ENCODE measurements at places on chromosomes 3 and 15.

- DNase-seq: no peak
These were observed 429.6 kb downstream of the LPP start for GRCh38 chr3:188583341-188584161.

DNA sequence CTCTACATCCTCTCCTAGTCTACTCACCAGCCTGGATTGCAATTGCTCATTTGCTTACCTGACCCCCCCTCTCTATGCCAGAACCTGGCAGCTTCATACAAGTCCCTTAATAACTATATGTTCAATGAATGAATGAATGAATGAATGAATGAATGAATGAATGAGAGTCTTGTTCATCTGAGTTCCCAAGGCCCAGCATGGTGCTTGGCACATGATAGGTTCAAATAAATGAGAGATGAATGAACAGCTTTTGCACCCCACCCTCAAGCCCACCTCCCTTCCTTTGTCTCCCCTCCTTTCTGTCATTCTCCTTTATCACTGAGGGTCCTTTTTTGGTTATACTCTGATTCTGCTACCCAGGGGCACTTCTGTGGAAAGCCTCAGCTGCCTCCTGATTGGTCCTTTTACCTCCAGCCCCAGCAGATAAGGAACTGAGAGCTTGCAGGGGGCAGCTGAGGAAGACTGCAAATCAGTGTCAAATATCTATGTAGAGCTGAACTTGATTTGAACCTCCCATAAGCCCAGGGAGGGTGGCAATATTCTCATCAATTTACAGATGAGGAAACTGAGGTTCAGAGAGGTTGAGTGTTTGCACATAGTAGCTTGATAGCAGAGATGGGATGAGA, 54.1 kb upstream of the CHRNB4 start:
- DNase-seq: no peak

GRCh38 chr15:69983696-69984265, 113.9 kb downstream of the TLE3 start:
- DNase-seq: no peak

- no peak for DNase-seq
These were observed 274.7 kb downstream of the TUSC7 start for GRCh38 chr3:116984301-116984700.

- no peak for DNase-seq
These were observed 5.7 kb downstream of the NCEH1 start for GRCh38 chr3:172705170-172705569.

DNA sequence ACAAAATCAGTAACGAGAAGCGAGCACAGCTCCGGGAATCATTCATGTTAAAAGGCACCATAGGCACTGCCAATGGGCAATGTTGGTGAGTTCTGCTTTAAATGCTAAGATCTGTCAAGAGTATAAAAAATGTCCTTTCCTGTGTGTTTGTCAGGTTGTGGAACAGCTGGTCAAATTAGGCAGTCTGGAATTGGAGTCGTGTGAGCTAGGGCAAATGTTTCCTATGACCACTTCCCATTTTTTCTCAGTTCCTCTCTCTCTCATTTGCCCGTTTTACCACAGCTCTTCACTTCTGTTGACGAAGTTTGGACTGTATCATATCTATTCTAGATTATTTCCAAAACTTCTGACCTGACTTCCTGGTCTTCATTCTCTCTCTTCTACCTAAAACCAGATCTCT, 60.8 kb upstream of the GOLIM4 start:
- no peak for DNase-seq

- no peak for DNase-seq
These were observed 1050.8 kb downstream of the DIPK2A start for GRCh38 chr3:145022447-145022846.

DNA sequence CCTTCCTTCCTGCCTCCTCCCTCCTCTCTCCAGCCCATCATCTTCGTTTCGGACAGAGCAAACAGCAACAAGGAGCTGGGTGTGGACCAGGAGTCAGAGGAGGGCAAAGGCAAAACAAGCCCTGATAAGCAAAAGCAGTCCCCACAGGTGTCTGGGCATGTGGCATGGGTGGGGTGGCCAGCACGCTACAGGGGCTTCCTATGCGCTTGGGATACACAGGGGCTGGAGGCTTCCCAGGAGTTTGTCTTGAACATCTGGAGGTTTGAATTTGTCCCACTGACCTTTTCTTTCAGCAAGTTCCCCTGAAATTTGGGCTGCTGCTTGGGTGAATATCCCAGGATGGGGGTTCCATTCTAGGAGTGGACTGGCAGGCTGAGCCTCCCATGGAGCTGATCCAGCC, 48.9 kb downstream of the CAPN3 start:
- DNase-seq: no peak

DNA sequence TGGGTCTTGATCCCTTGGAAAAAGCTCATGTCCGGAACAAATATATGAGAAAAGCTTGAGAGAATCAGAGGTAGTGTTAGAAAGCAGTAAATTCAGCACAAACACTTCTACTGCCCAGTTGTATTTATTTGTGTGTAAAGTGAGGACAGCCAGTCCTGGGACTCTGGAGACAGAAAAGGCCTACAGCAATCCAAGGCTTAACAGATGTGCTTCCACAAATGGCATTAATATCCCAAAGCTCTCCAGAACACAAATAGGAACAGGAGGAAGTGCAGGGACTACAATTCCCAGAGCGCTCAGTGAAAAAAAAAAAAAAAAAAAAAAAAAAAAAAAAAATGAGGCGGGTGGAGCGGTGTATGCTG, 390 bp upstream of the AP2M1 start:
- no peak for DNase-seq

- no peak for DNase-seq
These were observed 15.0 kb upstream of the THUMPD3 start for GRCh38 chr3:9347887-9348286.

DNA sequence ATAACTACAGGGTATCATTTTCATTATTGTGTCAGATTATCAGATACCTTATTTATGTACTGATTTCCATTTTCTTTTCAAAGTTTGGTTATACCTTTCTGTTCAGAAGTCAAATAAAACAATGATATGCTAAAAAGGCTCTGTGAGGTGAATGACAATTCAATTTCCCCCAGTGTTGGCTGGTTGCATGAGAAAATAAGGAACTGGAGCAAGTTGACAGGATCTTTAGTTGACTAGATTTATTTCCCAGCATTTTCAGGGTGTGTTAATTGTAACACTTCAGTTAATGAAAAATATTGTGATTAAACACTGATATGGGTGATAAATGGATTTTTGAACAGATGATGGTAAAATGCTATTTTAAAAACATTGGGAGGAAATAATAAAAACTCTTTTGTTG, 122.8 kb upstream of the FAM3D start:
- DNase-seq: no peak

GRCh38 chr3:25191673-25192072, 236.4 kb upstream of the RARB start:
- DNase-seq: no peak

DNA sequence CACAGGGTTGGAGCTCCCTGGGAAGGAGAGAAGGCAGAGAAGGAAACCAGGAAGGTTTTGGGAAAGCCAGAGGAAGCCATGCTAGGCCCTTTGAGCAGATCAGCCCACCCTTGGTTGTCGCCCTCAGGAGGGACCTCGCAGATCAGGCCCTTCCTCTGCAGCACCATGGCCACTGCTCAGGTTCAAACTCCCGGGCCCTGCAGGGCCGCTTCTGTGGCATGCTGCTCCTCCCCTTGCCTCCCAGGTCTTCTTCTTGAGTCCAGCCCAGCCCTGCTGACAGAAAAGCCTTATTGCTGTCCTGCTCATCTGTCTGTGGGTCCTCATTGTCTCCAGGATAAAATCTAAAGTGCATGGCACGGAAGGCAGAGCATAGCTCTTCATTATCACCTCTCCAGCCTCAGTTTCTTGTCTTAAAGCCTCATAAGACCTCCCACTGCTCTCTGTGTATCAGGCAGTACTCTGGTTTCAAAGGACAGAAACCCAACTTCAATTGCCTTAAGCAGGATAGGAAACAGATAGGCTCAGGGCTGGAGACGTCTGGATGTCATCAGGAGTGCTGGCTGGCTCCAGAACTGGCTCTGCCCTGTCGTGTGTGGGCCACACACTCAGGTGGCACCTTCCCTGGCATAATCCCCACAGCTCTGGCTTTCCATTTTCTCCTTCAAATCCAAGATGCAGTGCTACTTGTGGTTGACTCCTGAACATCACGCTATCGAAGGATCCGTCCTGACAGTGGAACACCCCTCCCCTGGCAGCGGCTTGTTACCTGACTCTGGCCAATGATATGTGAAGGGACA, 118.5 kb downstream of the EEFSEC start:
- DNase-seq: no peak

DNA sequence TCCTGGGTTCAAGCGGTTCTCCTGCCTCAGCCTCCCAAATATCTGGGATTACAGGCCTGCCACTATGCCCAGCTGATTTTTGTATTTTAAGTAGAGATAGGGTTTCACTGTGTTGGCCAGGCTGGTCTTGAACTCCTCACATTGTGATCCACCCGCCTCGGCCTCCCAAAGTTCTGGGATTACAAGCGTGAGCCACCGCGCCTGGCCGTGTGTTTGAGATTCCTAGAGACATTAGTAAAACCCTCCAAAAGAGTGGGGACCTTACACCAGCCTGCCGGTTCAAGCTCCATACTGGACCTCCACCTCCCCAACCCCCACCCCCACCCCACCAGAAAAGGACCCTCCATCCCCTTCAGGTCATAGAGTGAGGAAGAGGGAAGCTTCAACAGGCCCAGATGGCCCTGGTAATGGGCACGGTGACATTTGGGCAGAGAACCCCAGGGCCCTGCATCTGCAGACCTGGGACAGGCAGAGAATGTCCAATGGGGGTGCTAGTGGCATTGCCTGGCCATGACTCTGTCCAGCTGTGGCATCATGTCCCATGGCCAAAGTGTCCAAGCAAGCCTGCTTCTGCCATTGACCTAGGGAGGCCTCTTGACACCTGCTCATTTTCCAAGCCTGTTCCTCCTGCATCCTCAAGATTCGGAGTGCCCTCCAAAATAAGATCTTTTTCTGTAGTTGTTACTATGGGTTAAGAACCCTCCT, 108.9 kb upstream of the KLF13 start:
- no peak for DNase-seq

DNA sequence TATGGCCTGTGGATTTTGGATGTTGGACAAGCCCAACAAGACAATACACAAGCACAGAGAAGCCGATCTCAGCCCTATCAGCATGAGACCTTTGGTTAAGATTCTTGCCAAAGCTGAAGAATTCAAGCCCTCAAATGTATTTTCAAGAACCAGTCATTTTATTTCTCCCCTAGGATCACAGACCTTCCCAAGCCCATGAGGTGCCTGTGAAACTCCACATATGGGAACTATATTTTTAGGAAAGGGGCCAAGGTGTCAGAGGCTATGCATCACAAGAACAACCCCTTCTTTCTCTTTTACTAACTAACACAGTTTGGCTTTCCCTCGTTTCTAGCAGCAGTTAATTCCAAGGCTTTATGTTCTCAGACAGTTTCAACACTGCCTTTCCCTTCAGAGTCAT, 364.5 kb downstream of the MAGI1 start:
- no peak for DNase-seq

DNA sequence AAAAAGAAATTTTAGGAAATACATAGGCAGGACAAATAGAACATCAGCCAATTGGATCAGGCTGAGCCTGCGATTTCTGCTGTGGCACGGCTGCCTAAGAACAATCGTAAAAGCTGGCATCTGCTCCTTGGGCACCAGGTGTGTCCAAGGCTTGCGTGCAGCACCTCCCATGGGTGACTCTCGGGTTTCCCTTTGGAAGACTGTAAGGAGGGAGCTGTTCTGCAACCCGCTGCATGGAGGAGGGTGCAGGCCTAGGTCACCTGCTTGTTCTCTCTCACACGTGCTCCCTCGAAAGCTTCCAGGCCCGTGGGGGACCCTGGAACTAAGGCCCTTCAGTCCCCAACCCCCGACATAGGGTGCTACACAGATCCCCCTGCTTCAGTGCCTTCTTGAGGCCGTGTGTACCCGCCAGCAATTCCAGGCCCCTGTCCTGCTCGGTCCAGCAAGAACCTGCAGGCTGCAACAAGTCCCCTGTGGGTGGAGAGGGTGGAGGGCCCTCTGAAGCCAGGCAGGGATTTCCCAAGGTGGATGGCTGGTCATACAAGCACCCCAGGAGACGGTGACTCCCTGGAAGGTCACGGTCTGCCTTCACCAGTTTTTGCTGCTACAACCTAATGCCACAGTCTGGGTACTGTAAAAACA, 3.4 kb downstream of the GP9 start:
- no peak for DNase-seq

DNA sequence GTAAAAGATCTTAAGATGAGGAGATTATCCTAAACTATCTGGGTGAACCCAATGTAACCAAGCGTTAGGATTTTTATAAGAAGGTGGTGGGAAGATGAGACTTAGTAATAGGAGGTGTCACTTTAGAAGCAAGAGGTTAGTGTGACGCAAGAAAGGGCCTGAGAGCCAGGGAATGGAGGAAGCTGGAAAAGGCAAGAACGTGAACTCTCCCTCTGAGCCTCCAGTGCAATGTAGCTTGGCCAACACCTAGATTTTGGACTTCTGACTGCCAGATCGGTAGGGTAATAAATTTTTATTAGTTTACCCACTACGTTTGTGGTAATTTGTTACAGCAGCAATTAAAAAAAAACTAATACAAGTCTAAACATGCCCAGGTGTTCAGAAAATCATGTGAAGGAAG, 20.8 kb upstream of the CNTN6 start:
- no peak for DNase-seq

GRCh38 chr3:33855884-33856546, 57.6 kb downstream of the PDCD6IP start:
- no peak for DNase-seq

DNA sequence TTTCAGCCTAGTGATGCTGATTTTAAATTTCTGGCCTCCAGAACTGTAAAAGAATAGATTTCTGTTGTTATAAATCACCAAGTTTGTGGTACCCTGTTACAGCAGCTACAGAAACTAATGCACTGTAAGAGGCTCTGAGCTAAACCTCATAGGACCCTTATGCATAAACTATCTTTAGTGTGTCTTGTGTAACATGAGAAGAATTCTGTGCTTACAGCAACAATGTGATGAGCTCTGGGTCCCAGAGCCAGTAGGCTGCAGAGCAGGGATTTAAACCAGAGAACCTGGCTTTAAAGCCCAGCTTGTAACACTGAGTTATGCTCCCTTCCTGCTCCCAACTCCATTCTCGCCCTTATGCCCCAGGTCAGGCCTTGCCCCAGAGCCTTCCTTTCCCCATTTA, 113.1 kb downstream of the THSD4 start:
- DNase-seq: no peak

- no peak for DNase-seq
These were observed 46.1 kb downstream of the AAGAB start for GRCh38 chr15:67208396-67208795.
